Fibroblast of skin of left biceps (primary cell): ENCODE measurements at places on chromosomes 12 and 14.

- DNase-seq: no peak
These were observed 188.6 kb downstream of the SLC5A8 start for GRCh38 chr12:101021442-101021841.

DNA sequence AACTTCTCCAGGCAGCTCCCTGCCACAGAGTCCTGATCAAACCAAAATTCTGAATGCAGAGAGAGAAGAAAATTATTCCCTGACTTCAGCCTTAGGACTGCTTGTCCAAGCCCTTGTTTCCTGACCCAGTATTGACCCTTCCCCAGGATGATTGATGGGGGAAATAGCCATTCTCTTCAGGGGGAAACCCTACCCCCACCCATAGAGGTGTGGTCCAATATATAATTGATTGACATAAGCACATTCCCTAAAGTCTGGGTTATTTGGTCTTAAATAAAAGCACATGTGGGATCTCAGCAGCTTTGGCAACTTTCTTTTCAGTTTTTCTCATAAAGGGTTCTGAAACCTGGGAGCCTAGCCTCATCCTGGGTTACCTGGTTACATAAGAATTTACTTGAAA is 201.2 kb upstream of the DDHD1 start:
- DNase-seq: no peak

DNA sequence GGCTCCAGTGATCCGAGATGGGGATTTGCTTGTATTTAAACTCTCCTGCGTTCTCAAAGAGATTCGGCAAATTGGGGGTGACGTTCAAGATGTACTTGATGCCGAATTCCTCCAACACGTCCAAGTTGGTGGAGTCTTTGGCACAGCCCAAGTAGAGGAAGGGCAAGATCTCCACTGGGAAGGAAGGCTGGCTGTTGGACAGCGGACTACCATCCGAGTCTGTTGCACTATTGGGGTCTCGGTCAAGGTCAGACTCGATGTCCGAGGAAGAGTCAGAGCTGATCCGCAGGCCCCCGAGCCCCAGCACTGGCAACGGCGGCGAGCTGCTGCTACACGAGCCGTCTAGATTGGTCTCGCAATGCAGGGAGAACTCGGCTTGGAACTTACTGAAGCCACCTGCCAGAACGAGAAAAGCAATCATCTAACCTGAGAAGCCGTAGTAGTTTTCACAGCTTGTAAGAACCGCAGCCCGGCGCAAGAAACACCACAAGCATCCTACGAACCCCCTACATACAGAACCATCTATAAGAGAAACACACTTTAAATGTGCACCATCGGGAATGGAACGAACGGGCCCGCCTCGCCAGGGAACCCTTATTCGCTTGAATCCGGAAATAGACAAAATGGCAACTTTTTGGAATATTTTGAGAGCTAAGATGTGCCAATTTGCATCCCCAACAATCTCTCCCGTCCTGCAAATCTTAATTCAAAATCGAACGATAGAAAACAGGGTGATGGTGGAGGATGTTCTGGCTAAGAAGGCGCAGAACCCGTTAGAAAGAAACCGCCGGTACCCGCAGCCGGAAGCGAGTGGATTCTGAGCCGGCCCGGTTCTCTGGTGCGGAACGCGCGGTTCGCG is 1.4 kb downstream of the DUSP6 start:
- DNase-seq: no peak

DNA sequence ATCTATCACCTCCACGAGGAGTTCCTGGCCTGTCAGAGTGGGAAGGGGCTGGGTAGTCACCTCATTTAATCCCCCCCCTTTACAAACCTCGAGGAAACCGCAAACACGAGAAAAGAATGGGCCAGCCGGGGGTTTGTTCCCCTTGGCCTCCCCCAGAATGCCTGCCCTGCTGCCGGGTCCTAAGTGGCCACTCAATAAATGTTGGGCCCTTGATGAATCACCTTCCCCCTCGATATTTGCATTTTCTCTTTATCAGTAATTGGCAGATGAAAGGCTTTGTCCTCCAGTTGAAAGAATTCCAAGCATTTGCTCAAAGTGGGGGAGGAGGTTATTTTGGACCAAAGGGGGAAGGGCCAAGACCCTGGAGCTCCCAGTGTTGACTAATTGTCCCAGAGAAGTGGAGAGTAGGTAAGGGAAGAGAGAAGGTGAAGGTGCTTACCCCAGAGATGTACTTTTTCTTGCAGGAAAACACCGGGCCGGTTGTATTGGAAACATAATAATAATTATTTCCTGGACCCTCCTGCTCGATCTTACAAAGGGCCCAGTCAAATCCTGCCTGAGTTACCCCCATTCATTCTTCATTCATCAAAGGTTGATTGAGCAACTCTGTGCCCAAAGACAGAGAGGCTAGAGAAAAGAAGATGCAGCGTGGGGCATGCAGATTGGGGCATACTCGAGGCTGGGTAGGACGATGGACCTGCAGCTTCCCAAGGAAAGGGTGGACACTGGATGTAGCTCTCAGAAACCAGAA is 1.9 kb upstream of the KDM2B start:
- DNase-seq: no peak

DNA sequence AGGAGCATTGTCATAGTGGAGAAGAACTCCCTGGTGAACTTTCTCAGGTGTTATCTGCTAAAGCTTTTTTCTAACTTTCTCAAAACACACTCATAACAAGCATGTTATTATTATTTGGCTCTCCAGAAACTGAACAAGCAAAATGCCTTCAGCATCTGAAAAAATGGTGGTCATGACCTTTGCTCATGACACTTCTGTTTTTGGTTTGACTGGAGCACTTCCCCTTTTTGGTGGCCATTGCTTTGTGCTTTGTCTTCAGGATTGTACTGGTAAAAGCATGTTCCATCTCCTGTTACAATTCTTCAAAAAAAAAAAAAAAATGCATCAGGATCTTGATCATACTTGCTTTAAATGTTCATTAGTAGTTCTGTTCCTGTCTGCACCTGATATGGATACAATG is 1241.6 kb upstream of the USP15 start:
- DNase-seq: no peak

DNA sequence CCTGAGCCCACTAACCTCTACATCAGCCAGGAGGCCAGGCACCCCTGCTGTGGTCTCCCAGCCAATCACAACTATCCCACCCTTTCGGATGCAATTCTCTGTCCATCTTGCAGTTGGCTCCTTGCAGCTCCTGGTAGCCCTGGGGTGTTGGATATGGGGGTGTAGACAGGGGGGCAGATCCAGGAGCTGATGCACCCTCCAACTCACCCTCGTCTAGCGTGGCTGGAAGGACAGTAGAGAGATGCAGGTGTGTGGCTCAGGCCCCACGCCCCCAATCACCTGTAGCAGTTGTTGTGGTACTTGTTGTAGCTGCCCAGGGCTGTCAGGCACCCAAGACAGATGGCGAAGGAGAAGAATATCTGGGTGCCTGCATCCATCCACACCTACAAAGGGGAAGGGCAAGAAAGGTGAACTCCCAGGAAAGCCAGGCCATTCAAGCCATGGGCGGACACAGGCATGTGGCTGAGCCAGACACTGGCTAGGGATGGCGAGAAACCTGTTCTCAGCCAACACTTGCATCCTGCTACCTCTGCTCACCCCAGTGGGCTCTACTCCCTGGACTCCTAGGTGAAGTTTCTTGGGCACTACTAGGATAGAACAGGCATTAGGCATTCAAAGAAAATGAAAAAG is 13.4 kb upstream of the SLC6A12 start:
- no peak for DNase-seq

DNA sequence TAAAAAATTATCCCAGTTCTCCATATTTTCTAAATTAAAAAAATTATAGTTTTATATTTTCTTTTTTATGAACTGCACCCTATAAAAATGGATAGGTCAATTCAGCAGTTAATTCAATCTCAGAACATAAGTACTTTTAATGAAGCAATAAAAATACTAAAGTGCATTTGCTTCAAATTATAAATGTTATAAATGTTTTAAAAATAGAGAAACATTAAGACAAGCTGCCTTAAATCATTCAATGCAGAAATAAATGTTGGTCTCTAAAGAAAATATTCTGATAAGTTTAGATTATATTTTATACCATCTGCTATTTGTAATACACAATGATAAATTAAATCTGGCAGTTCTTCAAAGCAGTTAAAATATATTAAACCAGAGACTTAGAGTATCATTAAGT is 65.6 kb downstream of the ZC3H14 start:
- no peak for DNase-seq

- no peak for DNase-seq
These were observed 52.5 kb downstream of the RNF34 start for GRCh38 chr12:121452340-121452984.

GRCh38 chr14:42929806-42930480 is 1323.3 kb downstream of the LRFN5 start:
- DNase-seq: no peak

- DNase-seq: no peak
These were observed 103.7 kb downstream of the SCARB1 start for GRCh38 chr12:124759841-124760503.

DNA sequence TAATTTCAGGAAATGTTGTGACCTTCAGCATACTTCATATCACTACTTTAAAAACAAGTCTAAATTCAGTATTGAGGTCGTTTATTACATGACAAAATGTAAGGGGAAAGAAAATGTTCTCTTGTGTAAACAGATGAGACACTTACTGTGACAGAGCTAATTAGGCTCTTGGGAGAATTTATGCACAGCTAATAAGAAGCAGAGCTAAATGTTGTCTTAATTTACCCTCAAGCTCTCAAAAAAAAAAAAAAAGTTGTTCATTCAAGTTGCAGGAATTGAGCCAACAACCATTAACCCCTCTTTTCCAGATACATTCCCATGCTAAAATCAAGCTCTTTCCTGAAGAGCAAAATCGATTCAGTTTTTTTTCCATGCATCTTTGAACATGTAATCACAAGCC is 1419.4 kb downstream of the FSCB start:
- DNase-seq: no peak

GRCh38 chr14:99072433-99072832 is 199.6 kb downstream of the BCL11B start:
- DNase-seq: no peak

- DNase-seq: no peak
These were observed 54.9 kb downstream of the PLEKHG7 start for GRCh38 chr12:92757597-92758121.

GRCh38 chr14:50045039-50045711 is 71.2 kb downstream of the VCPKMT start:
- no peak for DNase-seq

DNA sequence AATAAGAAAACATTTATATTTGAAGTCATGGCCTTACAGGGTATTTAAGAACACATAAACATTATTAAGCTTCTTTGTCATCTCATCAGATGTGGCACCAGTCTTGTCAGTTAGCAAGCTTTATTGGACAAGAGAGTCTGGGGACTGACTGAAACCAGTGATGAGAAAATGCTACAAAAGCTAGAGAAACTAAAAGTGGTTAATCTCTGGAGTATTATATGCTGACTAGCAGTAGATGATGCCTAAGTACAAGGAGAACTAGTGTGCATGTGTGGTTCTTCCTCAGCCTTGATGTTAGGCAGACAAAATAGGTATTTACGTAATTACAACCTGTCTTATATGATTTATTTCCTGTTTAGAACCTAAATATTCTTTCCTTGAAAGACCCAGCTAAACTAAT is 176.5 kb downstream of the CPNE8 start:
- no peak for DNase-seq

- DNase-seq: no peak
These were observed 36.7 kb downstream of the CHST11 start for GRCh38 chr12:104493496-104493895.

GRCh38 chr12:11759899-11760298 is 110.4 kb downstream of the ETV6 start:
- no peak for DNase-seq

DNA sequence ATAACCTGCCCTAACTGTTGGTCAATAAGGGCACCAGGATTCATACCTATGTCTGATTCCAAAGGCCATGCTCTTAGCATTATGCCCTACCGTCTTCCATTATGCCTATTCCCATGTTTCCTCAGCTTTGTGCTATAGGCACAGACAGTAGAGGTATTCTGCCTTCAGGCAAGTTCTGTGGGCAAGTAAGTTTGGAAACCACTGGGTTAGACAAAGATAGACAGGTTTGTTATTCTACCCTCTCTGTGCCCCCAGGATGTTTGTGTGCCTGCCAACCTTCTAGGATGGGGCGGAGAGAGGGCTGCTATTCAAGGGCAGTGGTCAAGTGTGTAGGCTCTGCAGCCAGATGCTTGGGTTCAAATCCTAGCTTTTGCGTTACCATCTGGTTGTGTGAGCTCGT is 4.6 kb downstream of the RAPGEF3 start:
- DNase-seq: no peak

- DNase-seq: no peak
These were observed 23.5 kb upstream of the LRP1-AS start for GRCh38 chr12:57170927-57171326.
